ENCODE measurements at places on chromosomes 3 and 15.

GRCh38 chr3:124800511-124801258, 70.4 kb downstream of the UMPS start:
- no peak for DNase-seq

DNA sequence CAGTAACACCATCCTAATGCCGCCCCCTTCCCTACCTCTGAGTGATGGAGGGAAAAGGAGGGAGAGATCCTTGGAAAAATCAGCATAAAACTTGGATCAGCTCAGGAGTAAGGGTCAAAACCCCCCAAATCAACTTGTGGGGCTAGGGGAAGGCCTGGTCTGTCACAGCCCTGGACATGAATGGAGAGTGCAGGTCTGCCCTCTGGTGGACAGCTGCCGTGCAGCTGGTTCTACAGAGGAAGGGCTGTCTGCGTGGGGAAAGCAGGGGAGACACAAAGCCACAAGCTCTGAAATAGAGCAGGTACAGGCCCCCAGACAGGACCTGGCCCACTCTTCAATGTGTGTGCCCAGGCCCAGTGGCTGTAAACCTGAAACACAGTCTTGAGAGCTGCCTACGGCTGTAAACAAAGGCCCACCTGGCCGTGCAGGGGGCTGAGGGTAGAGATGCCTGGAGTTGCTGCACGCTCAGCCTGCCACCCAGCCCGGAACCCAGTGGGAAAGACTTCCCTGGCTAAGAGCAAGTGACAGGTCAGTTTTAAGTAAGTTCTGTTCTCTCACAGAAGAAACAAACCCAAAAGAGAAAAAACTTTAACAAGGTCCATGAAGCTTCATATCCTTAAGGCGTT, 16.4 kb downstream of the CLK3 start:
- peak; percentile 63 for DNase-seq

GRCh38 chr3:109275702-109276293, 40.5 kb downstream of the DPPA2 start:
- peak; percentile 65 for DNase-seq

- DNase-seq: no peak
These were observed 3.5 kb upstream of the ROPN1B start for GRCh38 chr3:125965505-125965904.

DNA sequence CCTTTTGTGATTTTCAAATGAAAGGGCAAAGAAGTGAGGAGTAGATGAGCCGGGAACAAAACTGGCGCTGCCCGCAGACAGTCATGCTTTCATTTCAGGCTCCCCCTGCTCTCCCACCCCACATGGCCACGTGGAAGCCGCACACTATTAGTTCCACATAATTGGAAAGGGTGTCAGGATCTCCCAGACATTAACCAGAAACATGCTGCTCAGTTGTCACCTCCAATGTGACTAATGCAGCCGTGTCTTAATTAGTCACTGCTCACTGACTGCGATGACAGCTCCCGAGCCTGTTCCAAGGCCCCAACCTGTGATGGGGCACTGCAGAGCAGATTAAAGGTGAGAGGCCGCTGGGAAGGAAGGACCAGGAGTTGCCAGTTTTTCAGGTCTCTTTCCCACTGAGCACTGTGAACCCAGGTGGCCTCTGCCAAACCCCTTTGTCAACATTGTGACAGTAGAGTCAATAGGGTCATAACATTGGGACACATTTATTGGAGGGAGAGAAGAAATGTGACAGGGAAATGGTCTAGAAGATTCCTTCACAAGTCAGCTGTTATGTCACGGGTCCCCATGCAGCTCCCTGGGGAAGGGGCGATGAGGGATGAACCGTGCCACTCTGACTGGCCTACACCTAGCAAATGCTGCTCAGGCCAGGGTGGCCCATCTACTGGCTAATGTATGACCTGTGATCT, 38.6 kb upstream of the SFMBT1 start:
- DNase-seq: peak; percentile 12

GRCh38 chr3:71469138-71469435, 114.4 kb downstream of the FOXP1 start:
- no peak for DNase-seq

DNA sequence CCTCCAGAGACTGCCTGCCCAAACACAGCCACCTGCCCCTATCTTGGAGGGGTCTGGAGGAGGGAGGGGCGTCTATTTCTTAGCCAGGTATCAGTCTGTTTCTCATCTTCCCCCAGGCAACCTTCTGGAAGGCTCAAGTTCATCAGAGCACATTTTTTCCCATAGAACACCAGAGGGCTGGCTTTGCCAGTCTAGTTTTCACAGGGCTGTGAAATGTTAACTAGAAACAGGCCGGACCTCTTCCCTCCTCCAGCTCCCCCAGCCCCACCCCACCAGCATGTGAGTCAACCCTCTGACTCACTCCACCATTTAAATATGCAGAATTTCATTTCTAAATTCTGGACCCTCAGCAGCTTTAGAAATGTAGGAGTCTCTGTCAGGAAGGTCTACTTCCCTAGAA, 66.9 kb downstream of the SLCO2A1 start:
- peak; percentile 65 for DNase-seq

DNA sequence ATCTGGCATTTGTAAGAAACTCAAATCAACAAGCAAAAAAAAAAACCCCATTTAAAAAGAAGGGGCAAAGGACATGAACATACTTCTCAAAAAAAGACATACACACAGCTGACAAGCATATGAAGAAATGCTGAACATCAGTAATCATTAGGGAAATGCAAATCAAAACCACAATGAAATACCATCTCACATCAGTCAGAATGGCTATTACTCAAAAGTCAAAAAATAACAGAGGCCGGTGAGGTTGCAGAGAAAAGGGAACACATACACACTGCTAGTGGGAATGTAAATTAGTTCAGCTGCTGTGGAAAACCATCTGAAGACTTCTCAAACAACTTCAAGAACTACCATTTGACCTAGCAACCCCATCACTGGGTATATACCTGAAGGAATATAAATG, 199.4 kb upstream of the THBS1 start:
- peak; percentile 44 for DNase-seq

DNA sequence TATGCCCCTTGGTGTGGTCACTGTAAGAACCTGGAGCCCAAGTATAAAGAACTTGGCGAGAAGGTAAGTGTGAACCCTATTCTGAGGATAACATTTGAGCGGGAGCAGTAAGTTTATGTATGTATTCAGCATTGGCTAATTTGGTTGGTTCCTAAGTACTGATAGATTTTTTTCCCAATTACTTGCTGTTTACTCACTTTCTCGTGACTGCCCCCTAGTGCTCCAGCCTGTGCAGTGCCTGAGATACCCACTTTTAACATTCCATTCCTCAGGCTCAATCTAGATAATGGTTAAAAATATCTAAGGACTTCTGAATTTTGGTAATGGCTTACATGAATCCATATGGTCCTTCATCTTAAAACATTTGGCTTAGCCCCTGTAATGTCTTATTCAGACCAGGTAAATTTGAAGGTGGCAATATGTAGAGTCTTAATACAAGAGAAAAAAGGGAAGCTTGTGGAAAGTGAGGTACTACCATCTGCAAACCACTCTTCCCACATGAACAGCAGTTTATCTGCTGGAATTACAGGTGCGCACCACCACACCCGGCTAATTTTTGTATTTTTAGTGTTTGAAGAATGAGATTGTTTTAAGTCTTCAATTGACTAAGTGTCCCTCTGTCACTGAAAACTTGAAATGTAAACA, 7.1 kb downstream of the ELL3 start:
- DNase-seq: peak; percentile 75

DNA sequence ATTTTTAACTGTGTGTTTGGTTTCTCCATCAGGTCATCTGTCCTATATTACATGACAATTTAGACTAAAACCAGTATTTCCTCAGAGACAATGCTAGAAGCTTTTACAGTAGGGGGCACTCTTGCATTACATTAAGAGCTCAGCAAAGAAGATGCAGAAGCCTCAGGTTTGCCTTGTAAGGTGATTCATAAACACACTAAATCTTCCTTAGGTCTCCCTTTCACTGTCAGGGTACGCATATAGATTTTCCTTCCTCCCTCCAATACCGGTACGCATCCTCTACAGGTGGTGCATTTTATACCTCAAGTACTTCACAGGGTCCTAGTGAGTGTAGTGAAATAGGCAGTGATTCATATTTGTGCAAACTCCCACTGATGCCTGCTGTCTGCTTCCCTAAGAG, 46.5 kb downstream of the CD86 start:
- peak; percentile 80 for DNase-seq

DNA sequence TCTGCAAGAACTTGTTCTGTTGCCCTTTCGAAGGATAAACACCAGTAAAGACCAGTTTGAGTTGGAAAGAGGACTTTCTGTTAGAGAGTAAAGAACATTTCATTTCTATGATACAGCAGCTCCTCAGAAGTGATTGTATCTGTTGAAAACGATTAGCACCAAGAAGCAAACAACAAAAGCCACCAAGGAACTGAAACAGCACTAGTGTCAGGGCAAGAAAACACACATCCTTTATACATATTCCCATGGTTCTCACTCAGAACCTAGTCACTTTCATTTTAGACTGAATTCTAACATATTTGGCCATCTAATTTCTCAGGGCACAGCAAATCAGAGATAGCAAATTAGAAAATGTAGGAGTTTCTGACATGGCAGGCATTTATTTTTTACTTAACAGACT, 116.1 kb downstream of the ATP1B3 start:
- no peak for DNase-seq

DNA sequence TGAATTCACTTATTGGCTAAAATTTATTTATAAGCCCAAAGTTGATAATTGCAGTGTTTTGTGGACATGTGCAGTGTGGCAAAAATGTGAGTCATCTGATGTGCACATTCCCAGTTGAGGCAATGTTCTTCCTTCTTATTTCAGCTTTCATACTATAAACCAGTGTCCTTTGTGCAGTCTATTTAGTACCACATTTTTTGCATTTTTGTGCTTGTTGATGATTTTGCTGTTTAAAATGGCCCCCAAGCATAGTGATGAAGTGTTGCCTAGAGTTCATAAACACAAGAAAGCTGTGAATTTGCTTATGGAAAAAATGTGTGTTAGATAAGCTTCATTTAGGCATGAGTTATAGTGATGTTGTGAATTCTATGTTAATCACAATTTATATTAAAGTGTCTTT, 19.4 kb upstream of the IL20RB start:
- DNase-seq: peak; percentile 54

DNA sequence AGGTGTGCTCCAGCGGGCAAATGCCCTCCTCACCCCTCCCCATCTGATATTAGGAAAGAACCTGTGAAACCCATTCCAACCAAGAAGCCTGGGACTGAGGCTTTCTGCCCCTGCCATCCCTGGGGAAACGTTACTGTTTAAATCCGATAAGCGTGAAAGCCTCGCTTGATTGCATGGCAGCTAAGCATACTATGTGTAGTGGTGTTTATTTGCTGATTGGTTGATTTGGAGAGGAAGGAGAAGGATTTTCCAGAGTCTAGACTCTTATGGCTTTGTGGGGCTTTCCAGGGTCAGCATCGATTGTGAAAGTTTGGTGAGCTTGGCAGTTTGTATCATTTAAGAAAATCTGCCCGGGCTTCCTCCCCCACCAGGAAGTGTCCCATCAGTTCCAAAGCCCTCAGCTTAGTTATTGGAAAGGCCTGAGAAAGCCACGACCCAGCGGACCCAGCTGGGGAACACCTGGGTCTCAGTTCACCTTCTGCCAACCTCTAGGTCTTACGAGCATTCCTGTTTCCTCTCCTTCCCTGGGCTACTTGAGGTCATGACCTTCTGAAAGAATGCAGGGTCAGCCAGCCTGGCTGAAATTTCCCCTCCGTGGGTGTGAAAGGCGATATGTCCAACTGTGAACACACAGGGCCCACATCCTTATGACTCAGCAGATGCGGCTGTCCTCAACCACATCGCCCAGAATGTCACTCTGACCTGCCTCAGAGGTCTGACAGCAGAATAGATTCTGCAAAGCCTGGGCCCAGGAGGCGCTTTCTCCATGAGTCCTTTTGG, 62.8 kb upstream of the HERC1 start:
- DNase-seq: peak; percentile 68

GRCh38 chr3:119205209-119205608, 31.8 kb downstream of the UPK1B start:
- DNase-seq: no peak

GRCh38 chr3:115657168-115657567, 33.9 kb downstream of the GAP43 start:
- peak; percentile 18 for DNase-seq

- DNase-seq: no peak
These were observed 67.2 kb downstream of the CRTC3 start for GRCh38 chr15:90596943-90597342.

- no peak for DNase-seq
These were observed 77.3 kb upstream of the CGNL1 start for GRCh38 chr15:57298843-57299550.

DNA sequence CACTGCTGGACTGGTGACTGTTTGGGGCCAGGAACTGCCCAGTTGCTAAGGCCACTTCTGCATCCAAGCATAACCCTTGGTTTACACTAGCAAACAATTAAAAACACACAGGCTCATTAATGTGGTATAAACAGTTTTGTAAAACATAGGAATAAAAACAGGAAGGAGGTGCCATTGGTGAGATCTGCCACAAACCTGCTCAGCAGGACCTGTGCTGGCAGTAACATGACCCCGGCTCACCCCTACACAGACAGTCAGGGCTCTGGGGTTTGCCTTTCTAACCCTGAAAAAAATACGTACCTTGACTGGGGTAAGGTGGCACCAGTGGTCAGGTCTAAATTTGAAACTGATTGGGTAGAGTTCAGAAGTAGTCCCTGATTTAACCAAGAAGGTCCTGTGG, 76.2 kb downstream of the ATP1B3 start:
- no peak for DNase-seq

- DNase-seq: no peak
These were observed 276.6 kb downstream of the UBE2E2 start for GRCh38 chr3:23479615-23480328.

DNA sequence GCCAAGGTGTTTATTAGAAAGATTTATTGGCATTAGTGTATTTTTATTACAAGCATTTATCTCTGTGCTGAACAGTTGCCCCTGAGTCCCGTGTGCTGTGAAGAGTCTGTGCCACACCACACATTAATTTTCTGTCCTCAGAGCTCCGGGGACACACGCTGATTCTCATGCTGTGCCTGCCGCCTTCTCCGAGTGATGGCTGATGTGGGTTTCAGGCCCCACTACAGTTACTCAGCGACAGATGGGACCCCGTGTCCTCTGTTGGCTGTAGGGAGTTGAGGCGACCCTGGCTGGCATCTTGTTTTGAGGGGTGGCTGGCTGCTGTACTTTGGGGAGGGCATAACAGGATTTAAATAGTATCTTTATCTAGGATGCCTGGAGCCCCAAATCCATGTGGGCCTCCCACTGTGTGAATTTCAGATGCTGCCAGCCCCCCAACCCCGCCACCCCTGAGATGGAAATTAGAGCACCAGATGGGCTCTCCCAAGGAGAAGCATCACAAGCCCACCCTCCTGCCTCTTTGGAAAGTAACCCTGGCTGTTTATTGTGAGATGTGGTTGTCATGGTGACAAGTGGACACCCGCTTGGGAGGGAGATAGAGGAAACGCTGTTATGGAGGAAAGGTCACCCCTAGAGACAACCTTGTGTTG, 185.6 kb downstream of the APBA2 start:
- no peak for DNase-seq

- DNase-seq: peak; percentile 90
These were observed 539 bp upstream of the LAMB2 start for GRCh38 chr3:49133226-49133951.

GRCh38 chr15:60379525-60380274, 18.1 kb downstream of the ANXA2 start:
- DNase-seq: peak; percentile 95

Data from ELR (cell line).